Occipital lobe (tissue), 3 donors: ENCODE measurements at places on chromosomes 7 and 10. TPM values are rescaled to one million over a fixed set of nuclear protein-coding genes. Genes with fewer than 3 reads are reported as not detected.

Gene MRC1
- total RNA-seq, result 4.5 TPM

DNA sequence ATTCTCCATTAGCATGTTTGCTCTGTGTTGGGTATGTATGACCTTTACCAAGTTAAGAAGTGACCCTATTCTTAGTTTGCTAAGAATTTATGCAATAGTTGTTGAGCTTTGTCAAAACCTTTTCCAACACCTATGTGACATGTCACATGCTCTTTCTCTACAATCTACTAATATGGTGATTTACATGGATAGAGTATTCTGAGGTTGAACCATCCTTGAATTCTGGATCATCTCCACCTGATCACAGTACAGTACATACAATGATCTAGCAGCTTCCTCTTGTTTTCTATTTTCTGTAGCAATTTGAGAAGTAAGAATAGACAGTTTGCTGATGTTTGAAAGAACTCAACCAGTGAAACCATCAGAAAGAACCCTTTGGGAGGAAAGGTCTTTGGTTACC is 101.2 kb upstream of the PDGFA start:
- no peak for DNase-seq

- DNase-seq, result no peak
These were observed 108.7 kb downstream of the PLCE1 start for GRCh38 chr10:94102436-94102835.

GRCh38 chr10:7025296-7025695 is 385.5 kb downstream of the SFMBT2 start:
- DNase-seq, result no peak

Gene PTF1A
- total RNA-seq, result not detected

DNA sequence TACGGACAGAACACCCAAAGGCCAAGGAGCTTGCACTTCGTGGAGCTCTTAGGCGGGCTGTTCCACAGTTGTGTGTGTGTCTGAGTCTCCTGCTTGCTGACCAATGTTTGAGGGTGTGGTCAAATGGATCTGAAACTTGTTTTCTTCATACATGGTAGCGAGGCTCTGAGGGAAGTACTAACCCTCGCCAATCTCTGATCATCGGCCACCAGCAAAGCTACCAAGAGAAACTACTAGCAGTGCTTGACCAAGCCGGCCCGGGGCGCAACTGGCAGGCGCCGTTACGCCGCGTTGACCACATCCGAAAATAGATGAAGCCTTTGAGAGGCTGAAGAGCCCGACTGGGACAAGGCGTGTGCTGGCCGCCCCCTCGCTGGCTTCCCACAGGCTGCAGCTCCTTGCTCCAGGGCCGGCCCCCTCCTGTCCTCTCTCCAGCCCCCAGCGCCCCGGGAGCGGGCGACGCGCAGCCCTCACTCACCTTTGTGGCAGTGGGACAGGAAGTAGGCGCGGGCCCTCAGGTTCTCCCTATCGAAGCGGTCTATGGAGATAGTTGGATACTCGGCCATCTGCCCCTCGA is 384 bp downstream of the DCLRE1C start:
- DNase-seq, result peak; percentile 50

DNA sequence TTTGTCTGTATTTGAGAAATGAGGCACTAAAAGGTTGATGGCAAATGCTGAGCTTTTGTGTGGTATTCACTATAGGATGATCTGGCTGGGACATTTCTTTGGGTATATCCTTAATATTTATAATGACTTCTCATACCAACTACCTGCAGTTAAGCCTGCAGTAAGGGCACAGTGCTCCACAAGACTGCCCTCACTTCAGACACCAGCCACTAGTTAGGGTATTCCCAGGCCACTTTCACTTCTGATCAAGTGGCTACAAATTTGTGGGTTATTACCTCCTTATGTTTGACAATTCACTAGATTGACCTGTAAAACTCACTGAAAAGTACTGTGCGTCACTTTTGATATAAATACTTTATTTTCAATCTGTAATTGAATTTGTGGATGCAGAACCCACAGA is 20.3 kb downstream of the CCDC126 start:
- DNase-seq, result no peak

DNA sequence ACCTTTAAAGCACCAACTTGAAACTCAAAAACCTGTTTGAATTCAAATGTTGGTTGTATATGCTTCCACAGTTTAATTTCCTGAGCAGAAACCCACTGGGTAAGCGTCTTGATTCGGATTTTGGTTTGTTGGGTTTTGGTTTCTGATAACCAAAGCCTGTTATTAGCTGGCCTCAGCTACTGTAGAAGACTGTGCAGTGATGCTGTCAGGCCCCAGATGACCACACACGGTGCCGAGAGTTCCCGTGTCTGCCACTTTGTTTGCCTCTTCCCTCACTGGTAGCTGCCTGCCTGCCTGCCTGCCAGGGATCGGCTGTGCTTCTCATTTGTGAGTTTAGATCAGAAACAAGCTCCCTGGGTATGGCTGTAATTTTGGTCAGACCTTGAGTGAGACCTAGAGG is 5.6 kb downstream of the MDH2 start:
- DNase-seq, result no peak

DNA sequence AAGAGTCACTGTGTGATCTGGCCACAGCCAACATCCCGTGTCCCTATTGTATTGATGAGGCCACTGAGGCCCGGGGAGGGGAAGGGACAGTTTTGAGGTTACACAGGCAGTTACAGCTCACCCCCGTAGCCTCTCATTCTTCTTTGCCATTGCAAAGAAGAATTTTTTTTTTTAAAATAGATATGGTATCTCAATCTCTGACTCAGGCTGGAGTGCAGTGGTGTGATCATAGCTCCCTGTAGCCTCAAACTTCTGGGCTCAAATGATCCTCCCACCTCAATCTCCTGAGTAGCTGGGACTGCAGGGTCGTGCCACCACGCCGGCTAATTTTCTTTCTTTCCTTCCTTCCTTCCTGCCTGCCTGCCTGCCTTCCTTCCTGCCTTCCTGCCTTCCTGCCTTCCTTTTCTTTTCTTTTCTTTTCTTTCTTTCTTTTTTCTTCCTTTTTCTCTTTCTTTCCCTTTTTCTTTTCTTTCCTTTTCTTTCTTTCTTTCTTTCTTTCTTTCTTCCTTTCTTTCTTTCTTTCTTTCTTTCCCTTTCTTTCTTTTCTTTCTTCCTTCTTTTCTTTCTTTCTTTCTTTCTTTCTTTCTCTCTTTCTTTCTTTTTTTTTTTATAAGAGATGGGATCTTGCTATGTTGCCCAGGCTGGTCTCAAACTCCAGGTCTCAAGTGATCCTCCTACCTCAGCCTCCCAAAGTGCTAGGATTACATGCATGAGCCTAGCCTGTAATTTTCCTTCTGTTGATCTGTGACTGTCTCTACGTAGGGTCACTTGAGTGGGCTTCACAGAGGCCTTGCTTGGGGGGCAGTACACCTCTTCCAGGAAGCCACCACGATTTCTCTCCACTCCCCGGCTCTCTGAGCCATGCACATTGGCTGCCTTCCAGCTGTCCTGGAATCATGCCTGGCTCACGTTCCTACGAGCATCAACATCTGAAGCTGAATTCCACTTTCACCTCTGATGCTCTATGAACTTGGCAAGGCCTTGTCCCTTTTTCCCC is 31.3 kb downstream of the TMEM270 start:
- DNase-seq, result no peak

- DNase-seq, result no peak
These were observed 88.0 kb downstream of the SNX10 start for GRCh38 chr7:26379711-26380110.

Gene HERC4
- 96.1 TPM for total RNA-seq

DNA sequence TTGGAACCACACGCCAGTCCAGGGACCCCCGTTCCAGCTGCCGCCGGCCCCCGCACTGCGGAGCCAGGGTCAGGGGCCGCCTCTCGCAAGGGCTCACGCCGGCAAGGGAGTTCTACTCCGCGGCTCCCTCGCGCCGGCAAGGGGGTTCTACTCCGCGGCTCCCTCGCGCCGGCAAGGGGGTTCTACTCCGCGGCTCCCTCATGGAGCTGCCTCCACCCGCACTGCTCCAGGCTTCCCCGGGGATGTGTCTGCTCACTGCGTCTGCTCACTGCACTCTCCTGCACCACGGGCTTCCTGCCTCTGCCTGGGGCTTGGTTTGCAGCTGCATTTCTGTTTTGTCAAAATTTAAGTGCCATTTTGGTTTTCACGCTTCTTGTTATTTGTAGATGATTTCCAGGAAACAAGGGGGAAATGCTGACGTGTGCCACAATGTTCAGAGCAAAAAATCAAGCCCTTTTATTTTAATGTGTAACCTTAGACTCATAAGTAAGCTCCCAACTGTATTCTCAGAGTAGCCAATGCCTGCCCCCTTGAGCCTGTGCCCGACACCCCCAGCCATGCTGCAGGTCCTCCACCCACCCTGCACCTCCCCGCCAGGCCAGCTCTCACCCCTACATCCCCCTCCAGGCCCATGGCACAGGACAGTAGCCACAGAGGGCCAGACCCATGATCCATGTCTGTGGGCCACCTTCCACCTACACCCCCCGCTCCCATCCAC is 246.2 kb downstream of the MAD1L1 start:
- DNase-seq, result no peak

- DNase-seq, result no peak
These were observed 22.1 kb upstream of the DDIT4 start for GRCh38 chr10:72251635-72252034.

- DNase-seq, result no peak
These were observed 61.5 kb downstream of the LANCL2 start for GRCh38 chr7:55426676-55427075.

Gene HABP2
- 0.31 TPM for total RNA-seq

DNA sequence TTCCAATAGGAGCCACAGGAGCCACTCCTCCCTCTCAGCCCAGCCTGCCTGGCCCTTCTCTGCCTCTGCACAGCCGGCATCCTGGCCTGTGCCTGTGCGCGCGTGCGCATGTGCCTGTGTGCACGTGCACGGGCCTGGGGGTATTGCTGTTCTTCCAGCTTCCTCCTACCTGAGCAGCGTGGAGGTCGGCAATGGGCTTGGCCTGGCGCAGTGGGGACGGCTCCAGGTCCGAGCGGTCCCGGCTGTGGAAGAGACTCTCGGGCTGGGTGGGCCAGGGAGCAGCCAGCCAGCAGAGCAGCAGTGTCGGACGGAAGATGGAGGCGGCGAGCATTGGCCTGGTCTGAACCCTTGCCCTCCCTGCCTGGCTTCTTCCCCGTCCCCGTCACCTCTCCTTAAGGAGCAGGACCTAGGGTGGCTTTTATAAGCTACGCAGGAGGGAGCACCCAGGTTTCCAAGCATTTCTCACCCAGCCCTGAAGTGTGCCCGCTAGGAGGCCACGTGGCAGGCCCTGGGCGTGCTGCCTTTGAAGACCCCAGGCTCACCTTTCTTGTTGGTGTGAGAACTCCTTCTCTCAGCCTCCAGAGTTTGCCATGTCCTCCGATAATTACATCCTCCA is at the start of gene MMP21:
TSS of gene MMP21 (minus strand) at position 331 of the 616 bp plus-strand sequence. CDS start at position 331, 0 bp downstream.
- no peak for DNase-seq

Gene NYAP1
- total RNA-seq, result 47.9 TPM

DNA sequence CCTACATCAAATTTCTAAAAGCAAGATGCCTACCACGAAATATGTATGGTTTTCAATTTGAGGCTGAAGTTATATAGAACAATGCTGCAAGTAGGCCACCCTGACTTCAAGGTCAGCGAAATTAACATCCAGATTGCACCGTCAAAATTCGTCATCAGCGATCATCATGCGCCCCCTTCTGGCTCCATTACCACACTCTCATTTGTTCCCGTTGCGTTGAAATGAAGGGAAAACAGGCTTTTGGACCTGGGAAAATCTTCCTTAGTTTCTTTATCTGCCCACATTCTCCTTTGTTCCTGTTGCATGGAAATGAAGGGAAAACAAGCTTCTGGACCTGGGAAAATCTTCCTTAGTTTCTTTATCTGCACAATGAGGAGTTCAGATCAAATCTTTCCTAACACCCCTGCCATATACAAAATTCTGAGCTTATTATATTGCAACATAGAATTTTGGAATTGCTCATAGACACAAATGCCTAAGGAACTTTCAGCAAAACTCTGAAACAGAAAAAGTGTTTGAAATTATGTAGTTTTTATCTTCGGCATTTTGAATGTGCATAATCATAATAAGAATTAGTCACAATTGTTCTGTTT is 98.2 kb upstream of the PRKCQ start:
- peak; percentile 4 for DNase-seq

- DNase-seq, result no peak
These were observed 36.2 kb upstream of the FOXL3 start for GRCh38 chr7:253581-254336.

GRCh38 chr10:121368347-121369025 is 229.8 kb downstream of the FGFR2 start:
- DNase-seq, result no peak

GRCh38 chr7:42495256-42495655 is 258.2 kb upstream of the GLI3 start:
- no peak for DNase-seq

GRCh38 chr10:105185161-105185560 is 544.1 kb downstream of the SORCS3 start:
- DNase-seq, result no peak

DNA sequence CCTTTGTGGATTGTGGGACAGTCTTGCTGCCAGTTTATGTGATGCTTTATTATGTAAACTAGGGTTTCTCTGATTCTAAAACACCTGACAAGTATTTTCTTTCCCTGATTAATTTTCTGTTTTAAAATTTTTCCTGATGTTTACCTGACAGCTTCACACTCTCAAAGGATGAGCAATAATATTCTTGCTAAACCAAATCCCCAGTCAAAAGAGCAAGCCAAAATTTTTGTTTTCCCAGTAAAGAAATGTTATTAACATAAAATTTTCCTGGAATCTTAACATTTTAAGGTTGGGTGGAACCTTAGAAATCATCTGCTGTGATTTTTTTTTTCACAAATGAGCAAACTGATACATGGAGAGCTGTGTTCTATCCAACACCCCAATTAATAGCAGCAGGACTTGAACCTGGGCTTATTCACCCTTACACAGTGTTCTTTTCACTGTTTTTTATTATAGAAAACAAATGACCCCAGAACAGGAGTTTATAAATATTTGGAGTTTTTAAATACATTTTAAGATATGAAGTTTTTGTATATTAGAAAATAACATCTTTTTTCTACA is 185.2 kb upstream of the VIPR2 start:
- no peak for DNase-seq

Gene FAS
- 2.2 TPM for total RNA-seq

Gene AGBL3
- 6.7 TPM for total RNA-seq

GRCh38 chr7:101589052-101589451 is 40.0 kb downstream of the MYL10 start:
- no peak for DNase-seq
